ENCODE measurements at places on chromosomes 16 and 17.

DNA sequence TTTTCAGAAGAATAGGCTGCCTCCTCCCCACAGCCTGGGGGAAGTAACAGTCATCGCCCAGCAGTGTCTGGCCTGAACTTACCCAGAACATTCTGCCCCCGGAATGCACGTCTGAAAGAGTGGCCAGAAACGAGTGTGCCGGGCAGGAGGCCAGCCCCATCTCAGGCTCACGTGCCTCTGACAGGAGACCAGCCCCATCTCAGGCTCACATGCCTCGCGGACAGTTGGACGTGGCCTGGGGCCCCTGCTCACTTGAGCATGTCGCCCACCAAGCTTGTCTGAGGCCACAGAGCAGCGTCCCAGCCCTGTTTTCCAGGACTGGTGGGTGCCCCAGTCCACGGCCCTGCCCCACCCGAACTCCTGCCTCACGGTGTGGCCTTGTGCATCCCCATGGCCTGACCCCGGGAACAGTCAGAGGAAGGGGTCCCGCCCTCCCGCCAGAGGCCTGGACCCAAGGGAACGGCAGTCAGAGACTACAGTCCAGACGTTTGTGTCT, 16.3 kb upstream of the CDH15 start:
- peak; percentile 69 for DNase-seq

DNA sequence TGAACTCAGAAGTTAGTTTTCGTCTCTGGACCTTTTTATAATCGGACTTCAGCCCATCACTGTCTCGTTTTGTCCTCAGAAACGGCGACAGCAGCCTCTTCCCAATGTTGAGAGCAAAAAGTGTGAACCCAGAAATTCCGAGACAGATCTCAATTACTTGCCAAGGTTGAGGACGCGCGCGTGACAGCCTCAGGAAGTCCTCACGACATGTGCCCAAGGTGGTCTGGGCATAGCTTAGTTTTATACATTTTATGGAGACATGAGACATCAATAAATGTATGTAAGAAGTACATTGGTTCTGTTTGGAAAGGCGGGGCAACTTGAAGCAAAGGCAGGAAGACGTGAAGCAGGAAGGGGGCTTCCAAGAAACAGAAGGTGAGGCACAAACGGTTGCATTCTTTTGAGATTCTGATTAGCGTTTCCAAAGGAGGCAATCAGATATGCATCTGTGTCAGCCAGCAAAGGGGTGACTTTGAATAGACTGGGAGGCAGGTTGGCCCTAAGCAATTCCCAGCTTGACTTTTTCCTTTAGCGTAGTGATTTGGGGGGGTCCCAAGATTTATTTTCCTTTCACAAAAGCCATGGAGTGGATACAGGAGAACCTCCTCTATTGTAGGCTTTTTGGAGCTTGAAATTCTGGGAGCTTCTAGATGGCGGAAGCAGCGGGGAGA, 583 bp upstream of the ZNF747 start:
- no peak for DNase-seq

DNA sequence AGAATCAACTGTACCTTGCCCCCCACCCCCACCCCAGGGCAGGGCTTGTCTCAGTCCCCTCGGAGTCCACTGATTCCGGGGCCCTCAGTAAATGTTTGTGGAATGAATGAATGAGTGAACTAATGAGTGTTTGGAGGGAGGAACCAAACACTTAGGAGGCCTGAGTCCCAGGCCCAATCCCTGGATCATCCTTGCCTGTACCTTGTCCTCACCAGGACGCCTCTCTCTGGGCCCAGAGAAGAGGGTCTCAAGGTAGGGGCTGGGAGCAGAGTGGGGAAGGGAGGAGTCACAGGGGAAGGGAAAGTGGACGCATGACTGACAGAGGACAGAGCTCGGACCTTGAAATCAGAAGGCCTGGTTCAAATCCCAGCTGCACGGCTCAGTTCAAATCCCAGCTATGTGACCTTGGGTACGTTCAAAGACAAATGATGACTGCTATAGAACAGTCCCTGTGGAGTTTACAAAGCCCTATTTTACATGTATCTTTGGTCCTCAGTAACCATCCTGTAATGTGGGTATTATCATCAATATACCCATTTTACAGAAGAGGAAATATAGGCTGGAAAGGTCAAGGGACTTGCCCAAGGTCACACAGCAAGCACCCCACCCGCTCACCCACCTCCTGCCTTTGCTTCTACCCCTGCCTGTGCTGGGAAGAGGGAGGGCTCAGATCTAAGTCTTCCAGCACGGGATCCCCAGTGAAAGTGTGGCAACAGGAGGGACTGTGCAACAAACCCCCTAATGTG, 18.3 kb downstream of the SLC4A1 start:
- DNase-seq: no peak

DNA sequence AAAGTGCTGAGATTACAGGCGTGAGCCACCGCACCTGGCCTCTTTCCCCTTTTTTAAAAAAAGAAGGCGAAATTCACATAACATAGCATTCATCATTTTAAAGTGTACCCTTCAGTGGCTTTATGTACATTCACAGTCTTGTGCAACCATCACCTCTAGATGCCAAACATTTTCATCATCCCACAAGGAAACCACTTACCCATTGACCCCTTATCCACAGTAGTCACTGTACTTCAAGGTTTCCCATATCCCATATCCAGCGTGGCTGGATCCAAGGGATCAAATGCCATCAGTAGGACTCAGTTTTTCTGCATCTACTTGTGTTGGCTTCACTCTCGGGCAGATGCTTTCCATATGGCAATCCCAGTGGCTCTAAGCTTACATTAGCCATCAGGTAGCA, 50.3 kb downstream of the BMERB1 start:
- no peak for DNase-seq

- peak; percentile 93 for DNase-seq
These were observed 596 bp downstream of the PROCA1 start for GRCh38 chr17:28710861-28711722.

- no peak for DNase-seq
These were observed 5.8 kb upstream of the RARA start for GRCh38 chr17:40303009-40303657.

GRCh38 chr17:61335105-61335844, 64.4 kb upstream of the TBX2 start:
- peak; percentile 45 for DNase-seq

- DNase-seq: no peak
These were observed 43.9 kb upstream of the RCVRN start for GRCh38 chr17:9948928-9949327.

- no peak for DNase-seq
These were observed 16.4 kb downstream of the SLC5A10 start for GRCh38 chr17:18968345-18968744.

DNA sequence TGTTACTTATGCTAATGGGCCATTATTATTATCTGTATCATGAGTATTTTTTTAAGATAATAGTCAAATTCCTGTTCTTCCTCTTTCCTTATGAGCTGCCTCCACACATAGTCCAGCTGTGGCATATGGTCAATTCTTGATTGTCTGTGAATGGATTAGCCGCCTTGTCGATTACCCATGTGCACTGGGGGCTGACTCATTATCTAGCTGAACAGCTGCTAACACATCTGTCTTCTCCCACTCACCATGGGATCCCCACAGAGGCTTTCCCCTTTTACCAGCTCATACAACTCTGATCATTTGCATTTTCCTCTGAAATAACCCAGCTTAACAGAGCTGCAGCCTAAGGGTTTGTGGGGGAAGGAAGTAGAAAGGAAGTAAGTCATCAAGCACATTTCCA, 915.0 kb downstream of the CDH11 start:
- DNase-seq: peak; percentile 93

- DNase-seq: peak; percentile 68
These were observed 25.0 kb upstream of the ZNF750 start for GRCh38 chr17:82864713-82865248.

- peak; percentile 1 for DNase-seq
These were observed 465.9 kb upstream of the ERCC4 start for GRCh38 chr16:13453938-13454553.

DNA sequence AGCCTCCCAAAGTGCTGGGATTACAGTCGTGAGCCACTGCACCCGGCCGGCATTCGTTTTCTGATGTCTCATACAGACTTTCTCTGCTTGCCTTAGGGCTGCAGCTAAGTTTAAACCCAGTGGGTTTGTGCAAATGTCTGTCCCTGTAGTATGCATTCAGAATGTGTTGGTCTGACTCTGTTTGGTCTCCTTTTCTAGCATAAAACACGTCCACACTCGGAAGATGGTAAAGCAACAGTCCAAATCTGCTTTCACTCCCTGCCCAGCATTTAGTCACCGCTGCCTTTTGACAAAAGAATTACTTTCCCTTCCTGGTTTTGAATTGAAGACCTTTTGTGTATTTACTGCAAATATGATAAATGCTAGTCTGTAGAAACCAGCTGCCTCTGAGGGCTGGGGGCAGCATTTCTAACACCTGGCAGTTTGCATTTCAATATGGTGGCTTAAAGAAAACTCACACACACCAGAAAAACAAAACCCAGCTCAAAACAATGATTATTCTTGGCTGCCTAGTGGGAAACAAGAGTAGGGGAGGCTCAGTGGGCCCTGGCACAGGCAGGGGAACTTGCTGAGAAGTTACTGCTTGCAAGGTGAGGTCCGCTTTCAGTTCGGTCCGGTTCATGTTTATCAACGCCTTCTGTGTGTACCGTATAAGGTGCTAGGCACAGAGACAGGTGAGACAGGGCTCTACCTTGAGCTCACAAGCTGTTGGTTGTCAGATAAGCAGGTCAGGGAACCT, 56.9 kb downstream of the MSI2 start:
- DNase-seq: no peak

GRCh38 chr17:42819939-42820535, 4.0 kb downstream of the BECN1 start:
- no peak for DNase-seq

DNA sequence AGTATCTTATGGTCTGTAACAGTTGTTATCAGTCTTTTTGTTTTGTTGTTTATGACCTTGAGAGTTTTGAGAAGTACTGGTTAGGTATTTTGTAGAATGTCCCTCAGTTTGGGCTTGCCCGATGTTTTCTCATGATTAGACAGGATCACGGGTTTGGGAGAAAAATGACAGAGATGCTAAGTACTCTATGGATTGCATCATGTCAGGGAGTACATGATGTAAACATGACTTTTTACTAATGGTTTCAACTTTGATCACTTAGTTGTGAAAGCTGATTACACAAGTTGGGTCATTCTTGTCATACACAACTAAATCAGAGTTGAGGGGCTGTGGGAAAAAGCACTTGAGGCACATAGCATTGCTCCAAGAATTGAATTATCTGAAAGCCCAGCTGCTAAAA, 94.7 kb upstream of the SIAH1 start:
- no peak for DNase-seq

DNA sequence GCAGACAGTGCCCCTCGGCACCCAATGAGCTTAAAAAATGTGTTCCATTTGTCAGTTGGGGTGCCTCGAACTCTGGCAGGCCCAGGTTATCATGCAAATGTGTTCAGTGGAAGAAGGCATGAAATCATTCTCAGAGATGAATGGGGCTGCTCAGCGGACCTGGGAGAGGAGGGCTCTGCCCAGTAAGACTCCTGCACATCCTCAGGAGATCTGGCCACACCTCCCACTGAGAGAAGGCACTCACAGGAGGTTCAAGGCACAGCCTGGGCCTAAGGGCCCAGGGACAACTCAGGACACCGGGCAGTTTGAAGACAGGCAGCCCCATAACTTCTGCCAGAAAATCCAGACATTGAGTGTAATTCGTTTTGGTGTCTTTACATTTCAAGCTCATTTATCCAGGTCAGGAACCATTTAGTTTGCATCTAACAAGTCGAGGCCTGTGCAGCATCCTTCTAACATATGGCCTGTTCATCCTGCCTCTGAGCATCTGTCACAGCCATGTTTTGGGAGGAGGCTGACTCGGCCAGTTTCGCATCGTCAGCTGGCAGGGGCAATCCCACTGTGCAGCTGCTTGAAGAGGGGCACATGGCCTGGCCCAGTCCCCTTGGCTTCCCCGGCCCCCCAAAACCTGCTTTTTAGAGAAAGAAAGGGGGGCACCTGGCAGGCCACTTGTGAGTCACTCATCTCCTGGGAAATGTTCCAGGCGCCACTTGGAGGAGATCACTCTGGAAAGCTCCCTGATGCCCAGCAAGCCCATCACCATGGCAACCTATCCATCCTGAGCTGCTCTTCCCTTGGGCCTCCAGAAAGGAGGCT, 31.2 kb upstream of the BCAR1 start:
- DNase-seq: no peak

DNA sequence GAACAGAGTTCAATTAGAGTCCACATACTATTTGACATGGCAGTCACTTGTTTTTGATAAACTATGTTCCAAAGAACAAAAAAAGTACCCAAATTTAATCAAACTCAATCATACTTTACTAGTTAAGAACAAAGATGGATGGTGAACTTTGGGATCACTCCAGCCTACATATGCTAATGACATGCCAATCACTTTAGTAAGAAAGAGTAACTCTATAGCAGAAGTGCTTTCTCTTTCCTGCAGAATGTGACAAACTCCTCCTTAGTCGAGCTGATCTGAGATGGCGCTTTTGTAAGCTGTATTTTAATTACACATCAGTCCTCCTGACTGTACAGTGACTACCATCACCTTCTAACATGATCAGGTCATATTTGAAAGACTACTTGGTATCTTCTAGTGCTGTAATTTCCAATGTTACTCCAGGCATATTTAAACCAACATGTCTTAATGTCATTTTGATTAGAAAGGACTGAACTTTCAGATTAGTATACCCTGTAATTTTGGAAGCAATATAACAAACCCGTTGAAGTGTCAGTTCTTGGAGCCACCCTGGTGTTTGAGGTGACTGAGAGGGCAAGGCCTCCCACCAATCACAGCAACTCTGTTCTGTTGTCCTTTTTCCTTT, 4.1 kb downstream of the NETO2 start:
- DNase-seq: no peak

- DNase-seq: no peak
These were observed 89.6 kb downstream of the RBFOX1 start for GRCh38 chr16:7422036-7422888.

GRCh38 chr17:82006468-82007227, 16.0 kb downstream of the CENPX start:
- DNase-seq: no peak

- no peak for DNase-seq
These were observed 59.8 kb upstream of the RPH3AL start for GRCh38 chr17:412211-413015.

GRCh38 chr17:69268543-69269014, 40.0 kb upstream of the ABCA10 start:
- no peak for DNase-seq

- DNase-seq: no peak
These were observed 2.7 kb downstream of the ALDOC start for GRCh38 chr17:28573966-28574480.

- no peak for DNase-seq
These were observed 122.4 kb downstream of the RAB11FIP4 start for GRCh38 chr17:31513731-31514427.

- DNase-seq: no peak
These were observed 21.7 kb downstream of the MILR1 start for GRCh38 chr17:64470625-64471024.

Data from left lung (tissue), 14 donors.